ENCODE measurements at places on chromosomes 4 and X. TPM values are rescaled to one million over a fixed set of nuclear protein-coding genes. Genes with fewer than 3 reads are reported as not detected.

- DNase-seq: peak; percentile 68
Observed at GRCh38 chr4:190019023-190019858, 7.8 kb downstream of the FRG2 start.

DNA sequence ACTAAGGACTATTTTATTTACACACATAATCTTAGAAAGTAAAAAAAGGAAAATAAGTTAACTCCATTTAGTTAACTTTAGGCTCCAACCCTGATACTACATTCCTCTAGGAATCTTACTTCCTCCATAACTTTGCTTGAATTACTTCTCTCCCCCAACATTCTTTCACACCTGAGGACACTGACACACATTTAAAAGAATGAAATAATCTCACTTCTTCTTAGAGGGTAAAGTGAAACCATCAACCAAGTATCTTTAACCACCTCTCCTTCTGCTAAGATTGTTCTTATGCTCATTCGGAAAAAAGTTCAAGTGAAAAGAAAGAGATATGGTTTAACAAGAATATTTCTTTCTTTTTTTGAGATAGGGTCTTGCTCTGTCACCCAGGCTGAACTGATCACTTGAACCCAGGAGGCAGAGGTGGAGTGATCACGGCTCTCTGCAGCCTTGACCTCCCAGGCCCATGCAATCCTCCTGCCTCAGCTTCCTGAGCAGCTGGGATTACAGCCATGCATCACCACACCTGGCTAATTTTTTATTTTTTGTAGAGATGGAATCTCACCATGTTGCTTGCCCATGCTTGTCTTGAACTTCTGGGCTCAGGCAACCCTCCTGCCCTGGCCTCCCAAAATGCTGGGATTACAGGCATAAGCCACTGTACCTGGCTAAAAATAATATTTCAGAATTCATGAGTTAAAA lies 28.5 kb downstream of the SLC25A4 start:
- DNase-seq: no peak

DNA sequence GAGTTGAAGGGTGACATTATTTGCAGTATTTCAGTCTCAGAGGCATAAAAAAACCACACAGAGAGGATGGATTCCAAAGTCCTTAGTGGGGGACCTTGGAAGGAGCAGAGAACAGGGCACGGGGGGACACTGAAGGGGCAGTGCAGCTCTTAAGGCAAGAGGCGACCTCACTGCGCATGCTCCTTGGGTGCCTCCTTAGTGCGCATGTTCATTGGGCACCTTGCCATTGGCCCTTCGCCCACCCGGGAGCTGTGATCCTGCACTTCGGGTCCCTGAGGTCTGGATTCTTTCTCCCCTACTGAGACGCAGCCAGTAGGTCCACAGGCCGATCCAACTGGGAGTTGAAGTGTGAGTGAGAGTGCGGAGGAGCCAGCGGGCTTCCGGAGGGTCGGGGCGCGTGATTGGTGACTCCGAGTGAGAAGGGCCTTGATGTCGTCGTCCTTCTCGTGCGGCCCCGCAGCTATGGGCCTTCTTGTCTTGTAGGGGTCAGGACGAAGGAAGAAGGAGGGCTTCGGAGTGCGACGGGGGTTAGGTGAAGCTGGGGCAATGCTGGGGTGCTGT lies at the start of gene XAGE5:
Gene XAGE5, plus strand, starts transcription at position 223 of the 561 bp plus-strand sequence. CDS start 1,280 bp downstream, outside the sequence.
- no peak for DNase-seq

The UGT2B10 gene
- total RNA-seq: not detected

GRCh38 chr4:14345356-14345775 lies 656.9 kb upstream of the CPEB2 start:
- DNase-seq: no peak

DNA sequence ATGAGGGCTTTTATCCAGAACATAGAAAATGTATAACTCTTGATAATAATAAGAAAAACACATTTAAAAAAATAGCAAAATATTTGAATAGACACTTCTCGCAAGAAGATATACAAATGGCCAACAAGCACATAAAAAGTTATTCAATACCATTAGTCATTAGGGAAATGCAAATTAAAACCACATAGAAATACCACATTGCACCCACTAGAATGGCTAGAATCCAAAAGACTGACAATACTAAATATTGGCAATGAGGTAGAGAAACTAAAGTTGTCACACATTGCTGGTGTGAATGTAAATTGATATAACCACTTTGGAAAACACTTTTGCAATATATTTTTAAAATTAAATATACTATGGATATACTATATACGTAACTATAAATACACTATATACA lies 754.3 kb upstream of the MAGEB2 start:
- no peak for DNase-seq

GRCh38 chr4:83071116-83071515 lies 36.1 kb downstream of the COPS4 start:
- DNase-seq: no peak

DNA sequence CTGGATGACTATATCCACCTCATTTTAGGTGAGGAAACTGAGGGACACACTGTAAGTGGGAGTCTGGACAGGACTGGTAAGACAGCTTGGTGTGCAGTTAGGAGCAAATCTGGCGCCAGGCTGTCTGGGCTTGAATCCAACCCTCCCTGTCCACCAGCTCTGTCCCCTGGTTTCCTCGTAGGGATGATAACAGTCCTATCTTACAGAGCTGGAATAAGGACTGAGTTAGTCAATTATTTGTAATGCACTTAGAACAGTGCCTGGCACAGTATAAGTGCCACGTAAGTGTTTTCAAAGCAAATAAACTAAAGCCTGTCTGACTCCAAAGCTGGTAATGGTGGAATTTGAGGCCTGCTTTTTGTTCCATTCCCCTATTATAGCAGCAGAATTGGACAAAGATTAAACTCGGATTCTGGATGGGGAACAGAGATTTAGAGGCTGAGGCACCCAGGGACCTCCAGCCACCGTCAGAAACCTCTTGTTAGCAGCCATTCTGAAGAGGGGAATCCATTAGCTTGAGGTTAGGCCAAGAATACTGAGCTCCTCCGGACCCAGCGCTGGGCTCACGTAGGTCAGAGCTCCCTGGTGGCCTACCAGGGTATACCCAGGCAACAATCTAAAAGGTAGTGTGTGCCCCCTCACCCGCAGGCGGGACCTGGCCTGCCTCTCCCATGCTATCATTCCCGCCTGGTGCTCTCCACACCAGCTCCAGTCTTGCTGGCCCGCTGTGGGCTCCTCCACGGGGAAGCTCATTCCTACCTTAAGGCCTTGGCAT lies 102.1 kb downstream of the UCHL1 start:
- DNase-seq: peak; percentile 72

GRCh38 chr4:25861951-25862410 lies 807 bp downstream of the SEL1L3 start:
- DNase-seq: peak; percentile 57
